ENCODE measurements at places on chromosomes 7 and 10.

- DNase-seq = no peak
Observed at GRCh38 chr7:137402536-137403352, 59.2 kb upstream of the PTN start.

DNA sequence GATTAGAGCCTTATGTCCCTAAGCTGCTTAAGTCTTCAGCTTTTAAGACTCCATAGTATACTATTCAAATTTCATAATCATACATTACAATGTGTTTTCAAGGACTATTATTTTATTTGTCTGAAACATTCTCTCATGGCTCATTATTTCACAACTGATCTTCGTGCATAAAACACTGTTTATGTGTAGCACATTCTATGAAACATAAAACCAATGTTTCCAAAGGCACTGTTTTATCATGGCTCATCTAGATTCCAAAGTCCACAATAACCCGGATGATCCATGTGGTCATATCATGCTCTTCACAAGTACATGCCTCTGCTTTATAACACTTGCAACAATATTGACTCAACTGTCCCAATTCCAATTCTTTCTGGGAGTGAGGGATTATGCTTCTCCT lies 806.1 kb downstream of the TNS3 start:
- DNase-seq = no peak

- no peak for DNase-seq
Observed at GRCh38 chr7:104397442-104397841, 69.0 kb downstream of the LHFPL3 start.

GRCh38 chr7:13850185-13850752 lies 139.2 kb downstream of the ETV1 start:
- DNase-seq = peak; percentile 98

DNA sequence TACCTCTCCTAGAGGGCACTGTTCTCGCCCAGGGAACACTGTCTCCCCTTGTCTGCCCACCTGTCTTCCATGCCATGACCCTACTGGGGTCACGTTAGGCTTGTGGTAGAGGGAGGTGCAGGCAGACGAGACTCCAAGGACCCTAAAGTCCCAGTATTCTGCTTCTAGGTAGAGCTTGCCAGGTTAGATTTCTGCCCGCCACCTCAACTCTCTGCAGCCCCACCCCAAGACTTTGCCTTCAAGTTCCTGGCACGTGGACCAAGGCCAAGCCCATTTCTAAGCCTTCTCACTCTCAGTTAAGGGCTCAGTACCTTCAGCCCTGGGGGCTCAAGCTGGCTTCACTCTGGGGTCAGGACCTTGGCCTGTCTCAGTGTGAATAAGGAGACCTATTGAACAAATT lies 16.1 kb downstream of the PRKAG2 start:
- DNase-seq = no peak

DNA sequence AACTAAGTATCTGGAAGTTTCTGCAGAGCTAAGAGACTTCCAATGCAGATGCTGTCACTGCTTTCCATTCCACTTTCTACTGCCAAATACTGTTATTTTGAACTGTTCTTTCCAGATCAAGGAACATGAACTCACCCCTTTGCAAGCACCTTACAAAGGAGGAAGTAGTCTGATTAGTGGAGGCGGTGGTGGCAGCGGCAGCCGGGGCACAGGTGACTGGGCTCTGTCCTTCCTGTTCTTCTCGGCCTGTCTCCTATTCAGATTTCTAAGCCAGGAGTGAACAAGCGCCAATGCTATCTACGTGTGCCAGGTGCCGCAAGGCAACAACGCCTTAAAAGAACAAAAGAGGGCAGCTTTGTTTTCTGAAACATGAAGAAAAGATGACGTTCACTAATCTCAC lies 44.9 kb downstream of the BEND7 start:
- DNase-seq = no peak

- DNase-seq = no peak
Observed at GRCh38 chr7:141674702-141675101, 27.3 kb downstream of the DENND11 start.

- DNase-seq = peak; percentile 24
Observed at GRCh38 chr10:35564341-35564968, 40.7 kb upstream of the GJD4 start.

- no peak for DNase-seq
Observed at GRCh38 chr10:57973451-57973850, 294.2 kb downstream of the IPMK start.

DNA sequence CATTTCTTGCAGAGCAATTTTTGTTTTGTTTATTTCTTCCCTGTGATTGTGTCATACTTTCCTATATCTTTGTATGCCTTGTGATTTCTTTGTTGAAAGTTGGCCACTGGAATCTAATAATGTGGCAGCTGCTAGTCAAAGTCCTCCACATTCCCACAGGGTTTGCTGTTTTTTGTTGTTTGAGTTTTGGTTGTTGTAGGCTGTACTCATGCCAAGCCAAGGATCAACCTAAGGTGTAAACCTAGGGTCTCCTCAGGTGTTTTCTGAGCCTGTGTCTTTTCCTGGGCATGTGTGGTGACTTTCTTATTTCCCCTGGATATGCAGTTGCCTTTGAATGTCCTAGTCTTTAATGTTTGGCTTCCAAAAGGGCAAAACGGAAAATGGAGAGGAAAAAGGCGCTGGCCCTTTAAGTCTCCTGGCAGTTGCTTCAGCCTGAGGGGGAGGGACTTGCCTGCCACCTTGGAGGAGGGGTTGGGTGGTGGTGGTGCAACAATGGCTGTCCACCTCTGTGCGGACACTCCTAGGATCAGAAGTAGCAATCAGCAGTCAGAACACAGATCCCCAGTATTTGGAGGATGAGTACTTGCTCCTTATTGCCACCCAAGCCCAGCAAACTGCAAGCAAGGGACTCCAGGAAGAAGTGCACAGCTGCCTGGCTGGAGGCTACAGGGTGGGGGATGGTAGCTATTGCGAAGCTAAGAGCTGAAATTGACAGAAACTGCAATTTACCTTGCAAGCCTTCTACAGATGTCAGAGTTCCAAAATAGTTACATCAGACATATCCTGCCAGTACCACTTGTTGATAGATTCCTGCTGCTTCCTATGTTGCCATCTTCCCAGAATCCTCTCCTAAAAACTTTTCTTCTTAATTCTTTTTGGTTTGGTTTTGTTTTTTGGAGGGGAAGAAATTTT lies 5.6 kb upstream of the ZNF518A start:
- peak; percentile 23 for DNase-seq

DNA sequence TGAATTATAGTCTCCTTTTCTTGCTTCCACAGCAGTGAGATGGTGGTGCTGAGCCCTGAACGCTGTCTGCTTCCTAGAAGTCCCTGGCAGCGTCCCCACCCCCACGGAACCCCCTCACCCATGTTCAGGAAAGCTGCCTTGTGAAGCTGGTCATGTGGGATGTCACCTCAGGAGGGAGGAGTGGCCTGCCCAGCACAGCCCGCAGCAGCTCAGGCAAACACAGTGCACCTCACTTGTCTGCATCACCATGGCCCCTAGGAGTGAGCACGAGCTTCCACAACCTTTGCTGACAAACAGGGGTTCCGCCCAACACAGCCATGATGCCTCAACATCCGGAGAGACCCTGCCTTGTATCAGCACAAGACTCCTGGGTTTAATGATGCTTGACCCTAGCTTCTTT lies 508.9 kb downstream of the RPS24 start:
- DNase-seq = no peak

GRCh38 chr10:53606981-53607380 lies 834.4 kb upstream of the MBL2 start:
- DNase-seq = no peak

DNA sequence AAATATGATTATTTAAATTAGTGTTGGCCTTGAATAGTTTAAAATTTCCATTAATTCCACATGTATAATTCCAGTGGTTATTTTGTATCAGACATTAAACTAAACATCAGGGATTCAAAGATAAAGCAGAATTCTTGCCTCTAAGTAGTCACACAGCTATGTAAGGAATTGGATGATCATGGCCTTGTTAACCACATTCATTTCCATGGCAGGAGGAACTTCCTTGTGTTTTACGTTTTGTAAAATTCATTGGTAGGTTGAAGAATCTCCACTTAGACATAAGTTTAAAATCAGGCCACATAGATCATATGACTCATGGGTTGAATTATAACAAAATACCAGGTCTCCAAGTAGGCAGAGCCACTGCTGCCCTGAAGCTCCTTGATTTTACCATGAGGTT lies 289.7 kb downstream of the PLXDC2 start:
- DNase-seq = no peak

GRCh38 chr7:138067774-138068173 lies 8.5 kb upstream of the AKR1D1 start:
- DNase-seq = no peak

- no peak for DNase-seq
Observed at GRCh38 chr7:36182854-36183604, 30.0 kb downstream of the EEPD1 start.

- DNase-seq = peak; percentile 42
Observed at GRCh38 chr10:64091897-64092296, 570.7 kb downstream of the REEP3 start.

DNA sequence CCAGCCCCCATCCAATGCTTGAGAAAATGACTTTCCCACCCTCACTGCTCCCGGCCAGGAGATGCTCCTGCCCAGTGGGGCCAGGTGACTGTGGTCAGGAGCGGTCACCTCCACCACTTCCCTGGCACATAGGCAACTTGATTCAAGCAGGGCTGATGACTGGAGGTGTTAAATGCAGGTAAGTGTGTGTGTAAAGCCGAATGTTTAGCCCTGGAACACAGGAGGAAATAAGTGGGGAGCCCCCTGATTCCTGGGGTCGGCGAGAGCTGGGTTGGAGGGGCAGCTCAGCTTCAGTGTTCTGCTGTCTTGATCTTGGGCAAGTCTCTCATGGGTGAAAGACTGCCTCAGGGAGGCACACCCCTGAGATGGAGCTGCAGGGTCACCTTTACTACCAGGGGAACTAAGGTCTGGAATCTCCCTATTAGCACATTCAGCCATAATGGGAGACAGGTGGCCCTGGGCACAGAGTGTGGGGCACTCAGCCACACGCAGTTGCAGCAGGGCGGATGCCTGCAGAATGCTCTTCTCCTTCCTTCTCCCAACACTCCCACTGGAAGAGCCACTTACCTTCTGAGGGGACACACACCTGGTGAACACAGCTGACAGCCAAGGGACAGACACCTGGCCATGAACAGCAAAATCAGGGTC lies 124.1 kb downstream of the PTPN20 start:
- DNase-seq = no peak

- no peak for DNase-seq
Observed at GRCh38 chr10:1373287-1373686, 317.1 kb downstream of the WDR37 start.

DNA sequence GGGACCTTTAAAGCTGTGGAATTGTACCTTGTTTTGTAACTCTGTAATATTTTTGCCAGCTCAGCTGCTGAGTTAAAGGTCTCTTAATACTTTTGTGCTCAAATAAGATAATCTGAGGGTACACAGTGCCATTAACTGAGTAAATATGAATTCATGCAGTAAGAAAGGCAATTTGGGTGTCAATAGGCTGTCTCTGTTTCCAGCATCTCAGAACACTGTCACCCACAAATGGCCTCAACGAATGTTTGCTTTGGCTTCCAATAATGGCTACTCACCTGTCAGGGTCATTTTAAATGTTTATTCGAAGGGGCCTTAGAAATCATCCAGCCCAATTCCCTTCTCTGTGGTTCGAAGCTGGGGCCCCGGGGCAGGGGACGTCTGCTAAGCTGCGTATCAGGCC lies 225.4 kb downstream of the ZMYND11 start:
- no peak for DNase-seq

DNA sequence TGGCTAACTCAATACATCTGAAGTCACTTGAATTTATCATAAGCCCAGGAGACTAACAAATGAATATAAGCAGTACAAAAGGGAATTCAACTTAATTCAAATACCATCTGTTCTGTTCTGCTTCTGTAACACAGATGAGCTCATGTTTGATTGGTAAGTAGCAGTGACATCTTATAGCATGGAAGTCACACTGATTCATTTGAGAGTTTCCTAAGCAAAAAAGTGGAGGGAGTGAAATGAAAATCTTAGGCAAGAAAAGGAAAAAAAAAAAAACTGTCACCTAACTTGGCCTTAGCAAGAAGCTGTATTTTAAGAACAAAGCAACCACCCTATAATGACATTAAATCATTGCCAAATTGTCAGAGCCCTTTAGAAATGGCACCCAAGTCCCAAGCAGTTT lies 49.5 kb downstream of the SMURF1 start:
- DNase-seq = no peak

DNA sequence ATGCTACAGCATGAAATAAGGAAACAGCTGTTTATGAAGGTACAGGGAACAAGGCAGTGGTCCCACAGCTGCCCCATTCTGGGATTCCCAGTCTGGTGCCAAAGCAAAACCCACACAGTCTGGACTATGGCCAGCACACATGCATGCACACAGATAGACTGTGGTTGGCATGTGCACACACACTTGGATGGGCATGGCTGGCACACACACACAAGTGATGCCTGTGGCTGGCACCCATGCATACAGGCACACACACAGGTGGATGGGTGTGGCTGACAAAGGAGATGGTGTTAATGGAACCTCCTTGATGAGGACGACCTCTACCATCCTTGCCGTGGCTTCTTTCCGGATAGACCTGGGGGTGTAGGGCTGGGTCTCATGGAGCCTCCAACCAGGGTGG lies 114.0 kb upstream of the LYZL2 start:
- no peak for DNase-seq

DNA sequence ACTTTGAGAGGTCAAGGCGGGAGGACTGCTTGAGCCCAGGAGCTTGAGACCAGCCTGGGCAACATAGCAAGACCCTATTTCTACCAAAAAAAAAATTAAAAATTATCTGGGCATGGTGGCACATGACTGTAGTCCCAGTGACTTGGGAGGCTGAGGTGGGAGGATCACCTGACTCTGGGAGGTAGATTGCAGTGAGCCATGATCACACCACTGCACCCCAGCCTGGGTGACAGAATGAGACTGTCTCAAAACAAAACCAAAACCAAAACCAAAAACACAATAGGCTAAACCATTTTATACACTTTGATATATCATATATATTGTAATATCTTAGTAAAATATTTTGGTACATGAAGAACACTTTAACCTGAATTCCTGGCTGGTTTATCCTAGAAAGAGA lies 101.6 kb downstream of the RAPGEF5 start:
- DNase-seq = no peak

DNA sequence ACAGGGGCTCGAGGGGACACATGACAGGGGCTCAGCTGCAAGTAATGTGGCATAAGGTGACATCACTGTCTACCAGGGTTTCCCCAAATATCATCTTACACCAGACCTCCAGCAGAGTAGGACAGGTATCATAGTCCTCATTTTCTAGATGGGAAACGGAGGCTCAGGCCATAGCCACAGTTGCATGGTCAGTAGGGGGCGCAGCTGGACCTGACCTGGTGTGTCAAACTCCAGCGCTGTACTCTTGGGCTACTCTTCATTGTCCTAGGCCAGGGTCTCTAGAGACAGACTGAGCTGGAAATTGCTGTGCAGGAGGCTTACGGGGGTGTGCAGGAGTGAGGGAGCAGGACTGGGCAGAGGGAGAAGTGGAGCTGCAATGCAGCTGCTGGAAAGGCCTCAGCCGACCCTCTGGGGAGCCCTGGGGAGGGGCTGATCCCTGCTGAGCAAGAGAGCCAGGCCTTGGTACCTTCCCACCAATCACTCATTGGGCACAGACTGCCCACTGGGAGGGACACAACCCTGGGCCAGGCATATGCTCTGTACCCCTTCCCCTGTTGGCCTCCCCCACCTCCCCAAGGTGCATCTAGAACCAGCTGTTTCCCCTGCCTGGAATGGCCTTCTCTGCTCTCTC lies 89.9 kb downstream of the CDH23 start:
- peak; percentile 30 for DNase-seq

- DNase-seq = no peak
Observed at GRCh38 chr7:89054361-89054760, 258.8 kb upstream of the TEX47 start.
